ENCODE measurements at places on chromosomes 11 and 22. TPM values are rescaled to one million over a fixed set of nuclear protein-coding genes. Genes with fewer than 3 reads are reported as not detected.

ASCL2 gene
- total RNA-seq, result not detected

KCNE3 gene
- total RNA-seq, result 0.07 TPM

SMIM38 gene
- total RNA-seq, result not detected

SHANK2 gene
- 1.5 TPM for total RNA-seq

CNGA4 gene
- 0.07 TPM for total RNA-seq

HTR3B gene
- total RNA-seq, result not detected

TRIM29 gene
- 190 TPM for total RNA-seq

GAL3ST1 gene
- total RNA-seq, result not detected

OR2D3 gene
- total RNA-seq, result not detected

TRPM5 gene
- not detected for total RNA-seq

TRIM51 gene
- not detected for total RNA-seq

RTN4RL2 gene
- 0.10 TPM for total RNA-seq

HPX gene
- total RNA-seq, result 0.24 TPM

OR52E8 gene
- total RNA-seq, result not detected

CAPN5 gene
- total RNA-seq, result 0.81 TPM

PGA5 gene
- total RNA-seq, result not detected

NAT10 gene
- 58.7 TPM for total RNA-seq
